ENCODE measurements at places on chromosomes 5 and 9.
A peak's percentile ranks its signal among the peaks of the same experiment; 100 is the strongest.

DNA sequence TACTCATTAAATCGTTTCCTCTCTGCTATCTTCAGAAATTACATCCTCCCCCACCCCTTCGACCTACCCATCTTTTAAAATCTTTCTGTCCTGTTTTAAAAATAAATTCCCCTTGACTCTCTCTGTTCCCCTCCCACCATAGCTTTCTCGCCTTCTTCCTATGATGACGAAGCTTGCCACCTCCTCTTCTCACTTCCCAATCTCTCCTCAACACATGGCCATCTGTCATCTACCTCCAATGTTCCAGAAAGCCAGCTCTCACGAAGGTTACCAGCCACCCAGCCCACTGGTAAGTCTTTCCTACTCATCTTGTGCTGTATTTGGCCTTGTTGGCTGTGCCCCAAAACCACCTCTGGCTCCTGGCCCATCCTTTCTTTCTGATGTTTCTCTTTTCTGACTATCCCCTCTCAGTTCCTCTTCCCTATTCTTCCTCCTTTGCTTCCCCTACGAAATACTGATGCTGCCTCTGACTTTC lies 346.3 kb downstream of the ENC1 start:
- DNase-seq = no peak

DNA sequence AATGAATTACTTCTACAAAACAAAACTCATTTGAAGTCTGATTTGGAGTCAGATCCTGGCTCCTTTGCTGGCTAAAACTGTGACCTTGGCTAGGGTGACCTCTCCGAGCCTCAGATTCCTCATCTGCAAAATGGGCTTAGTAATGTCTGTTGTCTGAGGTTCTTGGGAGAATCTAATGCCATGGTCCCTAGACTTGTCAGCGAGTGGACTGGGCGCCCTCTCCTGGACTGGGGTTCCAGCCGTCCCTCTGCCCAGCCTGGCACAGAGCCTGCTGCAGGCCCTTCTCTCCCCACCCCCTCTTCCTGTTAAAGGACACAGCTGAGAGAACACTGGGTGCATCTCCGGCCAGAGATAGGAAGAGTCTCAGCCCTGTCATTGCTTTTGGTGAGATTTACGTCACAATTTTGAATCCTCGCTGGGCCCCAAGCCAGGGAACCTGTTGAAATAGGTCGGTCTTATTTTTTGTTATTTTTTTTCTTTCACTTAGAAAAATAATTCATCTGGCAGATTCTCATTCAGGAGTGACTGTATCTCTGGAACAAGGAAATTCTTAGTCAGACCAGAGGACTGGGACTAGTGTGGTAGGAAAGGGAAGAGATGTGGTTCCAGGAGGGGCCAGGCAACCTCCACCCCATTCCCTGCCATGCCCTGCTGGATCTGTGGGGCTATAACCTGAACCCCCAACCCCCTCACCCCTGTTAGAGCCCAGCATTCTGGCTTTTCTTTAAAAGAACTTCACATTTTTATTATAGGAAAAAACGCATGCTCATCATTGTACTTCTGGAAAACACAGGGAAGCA lies 48.2 kb upstream of the RPL26L1 start:
- peak; percentile 24 for DNase-seq

- DNase-seq = no peak
These were observed 174.0 kb upstream of the ZNF618 start for GRCh38 chr9:113701774-113702755.

GRCh38 chr9:116190637-116191396 lies 37.2 kb downstream of the PAPPA start:
- no peak for DNase-seq

GRCh38 chr9:91825866-91826265 lies 124.2 kb downstream of the ROR2 start:
- DNase-seq = no peak

DNA sequence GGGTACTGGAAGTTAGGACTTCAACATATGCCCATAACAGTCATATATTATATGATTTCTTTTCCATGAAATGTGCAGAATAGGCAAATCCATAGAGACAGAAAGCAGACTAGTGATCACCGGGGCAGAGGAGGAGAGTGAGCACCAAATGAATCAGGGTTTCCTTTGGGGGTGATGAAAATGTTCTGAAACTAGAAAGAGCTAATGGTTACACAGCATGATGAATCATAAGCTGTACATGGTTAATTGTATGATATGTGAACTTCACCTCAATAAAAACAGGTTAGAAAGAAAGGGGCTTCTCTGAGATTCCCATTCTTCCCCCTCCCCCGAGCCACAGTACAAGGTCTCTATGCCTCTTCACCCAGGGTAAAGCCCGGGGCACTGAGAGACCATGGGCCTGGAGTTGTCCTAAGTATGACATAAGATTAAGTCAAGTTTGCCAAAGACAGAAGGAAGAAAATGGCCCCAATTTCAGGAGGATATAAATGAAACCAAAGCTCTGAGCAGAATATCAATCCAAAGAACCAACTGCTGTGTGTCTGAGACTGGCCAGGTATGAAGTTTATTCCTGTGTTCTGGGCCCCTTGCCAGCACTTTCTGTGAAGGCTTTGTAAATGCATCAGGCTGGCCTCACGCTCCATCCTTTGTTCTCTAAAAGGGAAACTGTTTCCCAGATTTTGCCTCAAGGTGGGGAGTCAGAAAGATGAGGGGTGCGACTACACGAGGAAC lies 243.8 kb downstream of the CDK5RAP2 start:
- DNase-seq = no peak

GRCh38 chr9:38010918-38011704 lies 57.9 kb downstream of the SHB start:
- no peak for DNase-seq

DNA sequence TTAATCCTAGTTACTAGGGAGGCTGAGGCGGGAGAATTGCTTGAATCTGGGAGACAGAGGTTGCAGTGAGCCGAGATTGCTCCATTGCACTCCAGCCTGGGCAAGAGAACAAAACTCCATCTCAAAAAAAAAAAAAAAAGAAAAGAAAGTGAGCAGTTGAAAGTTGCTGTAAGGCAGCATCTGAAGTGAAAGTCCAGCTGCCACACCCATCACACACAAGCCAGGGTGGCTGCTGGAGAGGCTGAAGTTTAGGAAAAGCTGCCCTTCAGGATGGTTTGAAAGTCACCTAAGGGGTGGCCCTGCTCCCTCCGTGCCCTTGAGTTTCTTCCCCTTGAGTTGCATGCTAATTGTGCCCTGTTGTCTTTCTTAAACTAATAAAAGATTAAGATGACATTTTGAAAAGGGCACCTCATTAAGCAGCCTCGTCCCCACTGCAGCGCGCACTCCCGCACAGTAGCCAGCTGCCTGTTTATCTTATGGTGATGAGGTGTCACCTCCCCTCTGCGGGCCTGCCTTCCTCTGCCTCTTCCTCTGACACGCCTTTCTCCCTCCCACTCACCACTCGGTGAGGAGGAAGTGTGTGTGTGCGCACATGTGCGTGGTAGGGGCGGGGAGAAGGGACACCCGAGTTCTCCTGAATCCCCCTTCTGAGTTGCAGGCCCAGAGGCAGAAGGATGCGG lies 104.2 kb upstream of the PANK3 start:
- DNase-seq = peak; percentile 19

DNA sequence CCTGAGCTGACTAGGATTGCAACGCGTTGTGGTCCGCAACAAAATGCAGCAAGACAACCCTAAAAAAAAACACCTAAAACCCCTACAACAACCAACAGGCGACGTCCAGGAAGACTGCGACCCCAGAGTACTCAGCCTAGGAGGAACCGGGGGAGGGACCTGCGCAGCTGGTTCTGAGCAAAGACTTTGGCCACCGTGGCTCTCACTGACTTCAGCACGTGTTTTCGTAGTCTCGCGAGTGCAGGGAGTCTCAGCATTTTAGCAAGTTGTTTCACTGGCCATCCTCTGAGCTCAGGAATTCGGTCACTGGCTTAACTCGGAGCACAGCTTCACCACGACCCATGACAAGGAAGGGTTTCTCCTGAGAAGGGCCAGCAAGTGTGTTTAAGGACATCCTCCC lies 8.6 kb upstream of the ZDHHC11 start:
- no peak for DNase-seq

DNA sequence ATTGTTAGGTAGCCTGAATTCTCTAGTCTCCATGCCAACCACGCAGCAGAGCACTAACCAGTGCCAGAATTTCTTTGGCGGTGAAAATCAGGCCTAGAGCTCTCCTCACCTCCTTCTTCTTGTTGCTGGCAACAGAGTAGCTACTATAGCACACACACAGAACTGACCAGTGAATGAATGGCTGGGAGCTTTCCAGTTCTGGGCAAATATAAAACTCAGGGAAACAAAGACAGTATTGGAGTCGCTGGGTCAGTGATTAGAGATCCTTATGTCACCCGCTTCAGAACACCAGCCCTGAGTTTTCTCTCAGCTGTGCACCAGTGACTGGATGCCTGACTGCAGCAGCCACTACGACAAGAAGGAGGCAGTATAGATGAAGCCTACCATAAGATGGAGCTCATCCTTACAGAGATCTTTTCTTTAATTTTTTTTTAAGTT lies 26.9 kb upstream of the FEM1C start:
- no peak for DNase-seq

DNA sequence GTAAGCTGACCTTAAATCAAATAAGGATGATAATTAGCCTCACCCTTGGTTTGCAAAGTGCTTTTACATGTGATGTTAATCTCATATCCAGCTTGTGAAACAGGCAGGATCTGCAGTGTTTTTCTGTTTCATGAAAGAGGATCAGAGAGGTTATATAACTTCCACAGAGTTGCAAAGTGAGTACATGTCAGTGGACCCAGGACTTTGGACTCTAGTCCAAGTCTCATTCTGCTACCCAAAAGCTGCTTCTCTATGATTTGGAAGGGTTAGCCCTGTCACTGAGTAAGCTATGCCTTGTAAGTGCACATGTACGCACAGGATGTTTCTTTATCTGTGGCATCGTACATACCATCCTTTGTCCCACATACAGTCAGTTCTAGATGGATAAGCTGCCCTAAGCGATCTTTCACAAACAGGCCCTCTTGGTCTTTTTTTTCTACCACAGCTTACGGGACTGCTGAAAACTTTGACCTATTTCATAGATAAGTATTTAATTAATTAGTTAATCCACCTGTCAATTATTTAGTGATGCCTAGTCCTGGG lies 322.9 kb downstream of the TMEM38B start:
- no peak for DNase-seq

DNA sequence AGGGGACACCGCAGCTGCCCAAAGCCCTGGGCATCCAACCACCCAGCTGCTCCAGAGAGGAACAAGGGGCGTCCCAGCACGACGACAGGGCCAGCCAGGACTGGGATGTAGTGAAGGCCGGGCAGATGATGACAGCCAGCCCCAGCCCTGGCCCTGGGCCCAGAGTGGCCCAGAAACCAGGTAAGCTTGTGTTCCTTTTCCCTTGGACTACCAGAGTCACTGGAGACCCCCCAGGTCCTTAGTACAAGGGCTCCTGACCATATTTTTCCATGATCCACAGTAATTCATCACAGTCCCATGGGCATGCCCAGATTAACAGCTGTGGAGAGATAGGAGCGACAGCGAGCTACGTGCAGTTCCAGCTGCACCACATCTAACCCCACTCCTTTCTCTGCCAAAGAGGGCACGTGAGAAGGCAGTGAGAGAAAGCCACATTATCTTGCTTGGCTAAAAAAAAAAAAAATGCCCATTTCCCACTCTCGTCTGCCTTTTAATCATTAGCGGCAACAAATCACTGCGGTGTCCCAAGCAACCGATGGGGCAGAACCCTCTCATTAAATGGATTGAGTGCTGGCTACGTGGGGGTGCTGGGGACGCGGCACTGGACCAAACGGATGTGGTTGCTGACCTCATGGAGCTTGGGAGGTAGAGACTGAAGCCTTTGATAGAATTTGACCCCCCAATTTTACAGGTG lies 21.7 kb upstream of the SYNPO start:
- no peak for DNase-seq

GRCh38 chr9:111301195-111301594 lies 28.8 kb downstream of the OR2K2 start:
- no peak for DNase-seq

DNA sequence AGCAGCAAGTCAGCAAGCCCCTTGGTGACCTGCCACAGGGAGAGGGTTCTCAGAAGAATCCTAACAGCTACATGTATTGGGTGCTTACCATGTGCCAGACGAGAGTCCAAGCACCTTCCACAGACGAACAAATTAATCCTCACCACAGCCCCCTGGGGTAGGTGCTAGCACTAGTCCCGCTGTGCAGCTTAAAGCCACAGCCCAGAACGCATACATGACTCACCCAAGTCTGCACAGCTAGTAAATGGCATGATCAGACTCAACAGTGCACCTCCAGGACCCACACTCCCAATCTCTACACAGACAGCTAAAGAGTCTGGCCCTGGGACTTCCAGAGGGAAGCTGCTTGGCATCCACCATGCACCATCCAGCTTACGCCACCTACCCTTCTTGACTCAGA lies 111.5 kb downstream of the PAX5 start:
- no peak for DNase-seq

All from CD4-positive, alpha-beta T cell treated with Interleukin-17A for 1 hour (primary cell).